Posterior cingulate gyrus (tissue), 11 donors: ENCODE measurements at places on chromosomes 7 and 10.

DNA sequence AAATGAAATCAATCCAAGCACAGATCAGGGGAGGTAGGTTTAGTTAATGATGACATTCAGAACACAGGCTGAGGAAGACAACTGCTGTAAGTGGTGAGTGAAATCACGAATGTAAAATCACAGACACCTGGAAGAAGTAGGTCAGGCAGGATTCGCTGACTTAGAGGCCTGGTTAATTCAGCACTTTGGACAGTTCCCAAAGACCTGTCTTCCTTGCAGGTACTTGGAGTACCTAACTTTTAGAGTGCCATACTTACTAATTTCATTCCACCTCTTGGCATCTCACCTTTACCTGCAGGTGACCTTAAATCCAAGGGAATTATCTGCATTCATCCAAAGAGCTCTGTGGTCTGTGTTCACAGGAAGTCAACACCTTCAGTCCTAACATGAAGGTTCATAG is 822.3 kb downstream of the PHTF2 start:
- DNase-seq, result no peak

- peak; percentile 63 for DNase-seq
These were observed 84.6 kb upstream of the LYZL1 start for GRCh38 chr10:29204070-29204800.

DNA sequence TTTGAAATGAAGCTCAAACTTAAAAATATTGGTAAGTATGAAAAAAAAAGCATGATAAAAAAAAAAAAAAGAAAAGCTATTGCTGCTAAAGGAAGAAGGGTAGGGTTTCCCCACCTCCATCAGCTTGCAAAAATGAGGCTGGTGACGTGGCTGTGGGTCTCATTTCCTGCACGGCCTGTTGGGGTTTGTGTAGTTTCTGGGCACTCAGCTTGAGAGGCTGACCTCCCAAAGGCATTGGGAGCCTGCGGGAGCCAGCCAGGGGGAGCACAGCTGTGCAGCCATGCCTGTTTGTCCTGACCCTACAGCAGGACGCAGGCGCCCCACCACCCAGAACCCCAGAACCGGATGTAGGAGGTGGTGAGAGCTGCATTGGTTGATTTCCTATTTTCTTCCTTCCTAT is 48.8 kb upstream of the CARD11 start:
- DNase-seq, result no peak

- no peak for DNase-seq
These were observed 93.4 kb upstream of the OIT3 start for GRCh38 chr10:72800000-72800740.

DNA sequence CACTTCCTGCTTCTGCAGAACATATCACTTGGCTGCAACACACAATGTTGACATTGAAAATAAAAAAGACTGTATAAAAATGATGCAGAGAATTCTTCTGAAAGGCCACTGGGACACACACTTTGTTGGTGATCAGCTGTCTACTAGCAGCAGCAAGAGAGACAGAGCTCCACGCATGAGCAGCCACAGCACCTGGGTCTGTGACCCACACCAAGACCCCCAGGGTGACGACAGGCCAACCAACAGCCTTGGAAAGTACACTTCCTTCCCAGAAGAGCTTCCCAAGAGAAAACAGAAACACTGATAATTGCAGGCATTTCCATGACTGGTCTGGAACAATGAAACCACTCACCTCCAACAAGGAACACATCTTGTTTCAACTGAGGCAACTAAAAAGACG is 239.0 kb downstream of the DIP2C start:
- no peak for DNase-seq

DNA sequence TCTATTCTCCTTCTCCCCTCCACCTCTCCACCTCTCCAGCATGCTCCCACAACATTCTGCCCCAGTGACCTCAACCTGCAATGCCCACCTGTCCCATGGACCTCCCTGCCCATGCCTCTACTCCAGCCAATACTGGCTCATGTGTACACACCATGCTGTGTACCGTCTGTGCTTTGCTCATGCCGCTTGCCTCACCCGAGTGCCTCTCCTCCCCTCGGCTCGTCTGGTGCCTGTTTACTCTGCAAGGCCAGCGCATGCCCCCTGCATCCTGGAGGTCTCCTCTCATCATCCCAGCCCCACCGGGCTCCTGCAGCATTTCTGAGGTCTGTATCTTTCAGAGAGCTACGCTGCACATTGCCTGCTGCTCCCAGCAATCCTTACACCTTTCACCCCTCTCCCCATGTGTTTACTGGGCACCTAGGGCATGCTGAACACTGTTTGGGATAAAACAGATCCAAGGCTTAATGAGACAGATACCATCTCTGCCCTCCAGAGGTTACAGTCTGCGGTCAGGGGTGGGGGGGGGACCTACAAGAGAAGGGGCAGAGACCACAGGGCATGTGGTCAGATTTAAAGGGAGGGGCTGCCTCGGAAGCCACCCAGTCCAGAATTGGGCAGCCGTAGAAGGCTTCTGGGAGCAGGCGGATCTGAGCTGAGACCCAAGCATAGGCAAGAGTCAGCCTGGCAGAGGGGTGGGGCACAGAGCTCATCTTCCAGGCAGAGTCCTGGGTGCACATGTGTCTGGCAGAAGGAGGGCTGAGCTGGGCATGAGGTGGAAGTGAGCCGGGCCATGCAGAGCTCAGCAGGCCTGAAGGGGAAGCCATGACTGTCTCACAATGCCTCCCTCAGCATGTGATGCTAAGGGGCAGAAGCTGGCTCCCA is 29.6 kb upstream of the PSAP start:
- peak; percentile 23 for DNase-seq
